ENCODE measurements at places on chromosomes 12 and 14. TPM values are rescaled to one million over a fixed set of nuclear protein-coding genes. Genes with fewer than 3 reads are reported as not detected.

The GARIN6 gene
- total RNA-seq = not detected

The CCDC38 gene
- total RNA-seq = not detected

The LACRT gene
- not detected for total RNA-seq

The BCAT1 gene
- 101 TPM for total RNA-seq

The KRT5 gene
- total RNA-seq = 0.36 TPM

The CLEC6A gene
- not detected for total RNA-seq

The MYF5 gene
- not detected for total RNA-seq

The KLRB1 gene
- total RNA-seq = not detected

The KCNJ8 gene
- total RNA-seq = 1.1 TPM

The MANSC4 gene
- total RNA-seq = not detected

The PITPNM2 gene
- total RNA-seq = 1.1 TPM

The MMP14 gene
- total RNA-seq = 158 TPM

The KRT71 gene
- total RNA-seq = not detected

The SLC25A47 gene
- not detected for total RNA-seq

The GUCY2C gene
- not detected for total RNA-seq

The ITGB7 gene
- total RNA-seq = 0.34 TPM

The KLHL33 gene
- not detected for total RNA-seq

The DAO gene
- total RNA-seq = not detected

The ANO6 gene
- 52.7 TPM for total RNA-seq

The RNASE8 gene
- total RNA-seq = not detected

The CISTR gene
- not detected for total RNA-seq

The LRRC9 gene
- not detected for total RNA-seq

The MGAT4C gene
- not detected for total RNA-seq

The ZBTB42 gene
- 2.9 TPM for total RNA-seq

The KHNYN gene
- total RNA-seq = 22.4 TPM

The NDUFA9 gene
- total RNA-seq = 186 TPM

The IFNG-AS1 gene
- not detected for total RNA-seq

The LRTM2 gene
- not detected for total RNA-seq

The KCNA5 gene
- total RNA-seq = not detected

The PLCZ1 gene
- total RNA-seq = not detected

The CD4 gene
- total RNA-seq = not detected

The CIROP gene
- not detected for total RNA-seq

The TEAD4 gene
- total RNA-seq = 27.3 TPM

The KSR2 gene
- 0.15 TPM for total RNA-seq

The RNU4-1 gene
- under 0.01 TPM for total RNA-seq

The FAM186B gene
- 0.30 TPM for total RNA-seq

The DPY19L2 gene
- total RNA-seq = 4.5 TPM

The TAS2R20 gene
- total RNA-seq = not detected

The EPYC gene
- not detected for total RNA-seq

Measured in Daoy (cell line).